ENCODE measurements at places on chromosomes 6 and 20. TPM values are rescaled to one million over a fixed set of nuclear protein-coding genes. Genes with fewer than 3 reads are reported as not detected.

- no peak for DNase-seq
Observed at GRCh38 chr20:46835418-46835817, 59.2 kb upstream of the EYA2 start.

DNA sequence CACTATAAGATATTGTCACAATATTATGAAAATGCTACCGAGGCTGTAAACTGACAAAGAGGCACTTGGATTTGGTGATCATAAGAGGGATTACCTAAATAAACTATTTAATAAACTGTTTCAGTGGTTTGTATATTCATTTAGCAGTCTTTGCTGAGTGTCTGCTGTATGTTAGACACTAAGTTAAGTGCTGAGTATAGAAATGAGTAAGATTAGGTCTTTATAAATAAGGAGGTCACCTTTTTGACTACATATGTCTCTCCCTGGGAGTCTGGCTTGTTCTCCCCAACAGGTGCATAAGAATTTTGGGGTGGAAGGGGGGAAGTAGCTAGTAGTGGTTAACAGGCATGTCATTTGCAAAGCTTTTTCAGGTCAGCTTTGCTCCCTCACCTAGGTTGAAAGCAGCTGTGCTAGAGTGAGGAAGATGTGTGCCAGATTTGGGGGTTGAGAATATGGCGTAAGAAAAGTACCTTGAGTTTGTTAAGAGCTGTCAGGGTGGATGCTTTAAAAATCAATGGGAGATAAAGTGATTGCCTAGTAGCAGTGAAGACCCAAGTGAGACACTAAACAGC lies 246.3 kb downstream of the ZFAND3 start:
- DNase-seq: no peak

DNA sequence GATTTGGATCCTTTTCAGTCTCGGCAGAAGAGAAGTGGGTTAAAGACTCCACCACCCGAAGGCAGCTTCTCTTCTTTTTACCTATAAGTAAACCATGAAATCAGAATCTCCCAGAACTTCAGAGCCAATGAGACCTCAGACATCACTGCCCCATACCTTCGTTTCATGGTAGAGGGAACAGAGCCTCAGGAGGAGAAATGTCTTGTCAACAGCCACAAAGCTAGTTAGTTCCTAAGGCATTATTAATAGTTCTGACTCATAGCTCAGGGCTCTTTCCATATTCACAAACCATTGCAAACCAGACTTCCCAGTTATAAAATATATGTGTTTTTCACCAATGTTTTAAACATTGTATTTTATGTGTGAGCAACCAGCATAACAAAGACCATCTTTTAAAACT lies 118.7 kb upstream of the RIPOR2 start:
- no peak for DNase-seq

DNA sequence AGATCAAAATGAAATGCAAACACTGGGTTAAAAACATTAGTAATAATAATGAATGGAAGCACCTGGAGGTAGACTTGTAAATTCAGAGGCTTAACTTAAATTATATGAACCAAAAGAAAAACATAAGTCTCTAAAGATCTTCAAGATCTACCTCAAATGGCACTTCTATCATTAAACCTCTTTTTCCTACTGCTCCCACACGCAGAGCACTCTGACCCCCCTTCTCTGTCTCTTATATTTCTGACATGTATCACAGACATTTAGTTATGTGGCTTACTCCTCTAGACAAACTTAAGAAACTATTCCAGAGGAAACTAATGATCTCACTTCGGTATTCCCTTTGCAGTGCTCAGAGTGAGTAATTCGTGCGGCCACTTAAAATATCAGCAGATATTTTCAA lies 1.1 kb downstream of the TBC1D32 start:
- DNase-seq: no peak

DNA sequence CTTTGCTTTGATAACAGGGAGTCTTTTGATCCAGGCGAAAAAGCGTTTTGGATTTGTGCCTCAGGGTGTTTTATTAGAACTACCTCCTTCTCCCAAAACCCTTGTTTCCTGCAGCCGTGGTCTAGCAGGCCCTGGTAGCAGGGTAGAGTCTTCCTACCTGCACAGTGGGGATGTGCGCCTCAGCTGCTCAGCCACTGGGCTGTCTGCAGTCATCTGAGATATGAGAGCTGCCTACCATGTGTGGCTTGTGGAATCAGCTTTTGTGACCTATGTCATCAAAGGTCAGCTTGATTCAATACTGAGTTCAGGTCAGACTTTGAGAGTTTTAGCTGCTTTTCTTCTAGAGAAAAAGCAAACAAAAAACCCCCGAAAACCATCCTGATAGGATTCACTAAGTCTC lies 279.5 kb downstream of the CLIC5 start:
- no peak for DNase-seq

- peak; percentile 82 for DNase-seq
Observed at GRCh38 chr20:37901654-37902503, 1.0 kb upstream of the VSTM2L start.

DNA sequence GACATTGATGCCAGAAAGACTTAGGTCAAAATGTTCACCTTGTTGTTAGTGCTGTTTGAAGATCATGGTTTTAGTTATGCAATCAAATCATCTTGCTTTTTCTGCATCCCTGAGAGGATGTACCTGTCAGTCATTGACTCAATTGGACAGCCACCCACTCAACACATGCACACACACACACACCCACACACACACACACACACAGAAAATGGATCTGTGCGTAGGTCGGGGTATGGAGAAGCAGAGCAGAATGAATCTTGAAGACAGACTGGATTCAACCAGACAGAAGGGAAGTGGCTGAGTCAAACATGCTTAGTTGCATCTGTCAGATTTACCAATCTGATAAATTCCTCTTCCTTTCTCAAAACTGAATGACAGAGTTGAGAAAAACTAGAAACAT lies 19.1 kb upstream of the ZSCAN23 start:
- DNase-seq: no peak

DNA sequence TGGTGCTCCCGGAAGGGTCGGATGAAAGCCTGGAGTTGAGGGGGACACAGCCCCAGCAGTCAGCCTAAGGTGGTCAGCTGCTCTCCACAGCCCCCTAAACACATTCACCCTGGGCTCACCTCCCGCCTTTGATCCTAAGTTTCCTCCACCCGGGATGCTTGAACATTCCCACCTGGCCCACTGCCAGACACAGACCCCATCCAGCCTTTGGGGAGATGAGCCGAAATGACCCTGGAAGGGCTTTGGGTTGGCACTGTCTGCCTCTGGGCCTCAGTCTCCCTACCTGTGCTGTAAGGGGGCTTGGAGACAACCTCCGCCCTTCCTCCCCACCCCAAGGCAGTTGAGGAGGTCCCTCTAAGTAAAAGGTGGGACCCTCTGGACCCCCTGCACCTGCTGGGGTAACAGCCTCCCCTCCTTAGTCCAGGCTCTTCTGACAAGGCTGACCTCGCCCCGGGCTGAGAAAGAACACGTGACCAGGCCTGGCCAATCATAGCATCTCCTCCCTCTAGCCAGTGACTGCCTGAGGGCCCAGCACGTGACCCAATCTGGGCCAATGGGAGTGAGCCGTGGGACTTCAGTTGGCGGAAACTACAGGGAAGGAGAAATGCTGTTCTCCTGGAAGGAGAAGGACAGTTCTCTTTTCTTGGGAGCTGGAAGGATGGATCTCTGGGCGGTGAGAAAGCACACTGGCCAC lies 16.9 kb upstream of the UBE2V1 start:
- no peak for DNase-seq

- peak; percentile 78 for DNase-seq
Observed at GRCh38 chr6:1554476-1555310, 55.0 kb upstream of the FOXC1 start.

GRCh38 chr6:36033935-36034334 lies 6.3 kb downstream of the MAPK14 start:
- DNase-seq: no peak

DNA sequence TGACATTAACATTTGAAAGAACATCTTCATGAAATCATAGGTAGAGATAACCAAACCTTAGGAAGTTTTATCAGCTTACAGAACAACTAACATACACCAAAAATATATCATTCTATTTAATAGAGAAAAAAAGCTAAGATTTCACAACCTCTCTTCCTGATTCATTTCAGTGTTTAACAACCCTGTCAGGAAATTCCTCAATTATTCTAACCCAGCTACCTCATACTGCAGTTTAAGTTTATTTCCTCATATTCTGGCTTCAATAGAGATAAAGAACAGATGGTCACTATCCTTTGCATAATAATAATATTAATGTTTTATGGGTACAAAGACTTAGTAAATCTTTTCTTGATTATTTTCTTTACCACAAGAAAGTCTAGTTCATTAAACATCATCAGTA lies 112.9 kb upstream of the HSF2 start:
- DNase-seq: no peak

GRCh38 chr6:147156799-147157382 lies 47.3 kb upstream of the STXBP5 start:
- DNase-seq: no peak

DNA sequence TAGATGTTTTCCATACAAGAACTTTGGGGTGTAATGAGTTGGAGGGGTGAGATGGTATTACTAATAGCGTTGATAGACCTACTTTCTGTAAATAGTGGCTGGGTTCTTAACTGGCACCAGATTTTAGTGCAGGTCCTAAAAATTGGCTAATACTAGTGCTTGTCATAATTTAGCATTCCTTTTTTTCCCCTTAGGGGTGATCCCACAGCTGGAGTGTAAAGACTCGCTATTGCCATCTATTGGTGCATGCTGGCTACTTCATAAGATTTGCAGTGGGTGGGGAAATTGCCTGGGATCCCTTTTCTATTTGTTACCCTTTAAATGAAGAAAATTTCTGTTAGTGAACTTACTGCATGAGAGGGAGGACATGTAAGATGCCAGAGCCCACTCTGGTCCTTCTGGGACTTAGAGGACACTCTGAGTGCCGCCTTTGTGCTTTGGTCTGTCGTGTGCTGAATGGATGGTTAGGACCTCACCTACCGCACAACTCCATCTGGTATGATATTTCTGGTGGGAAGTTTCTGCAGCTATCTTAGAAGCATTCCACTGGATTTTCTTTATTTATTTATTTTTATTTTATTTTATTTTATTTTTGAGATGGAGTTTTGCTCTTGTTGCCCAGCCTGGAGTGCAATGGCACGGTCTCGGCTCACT lies 195.5 kb downstream of the JARID2 start:
- peak; percentile 69 for DNase-seq

GRCh38 chr6:108904741-108905140 lies 56.5 kb downstream of the ARMC2 start:
- no peak for DNase-seq

RPS6KA2 gene
- total RNA-seq: 14.3 TPM

CRIP3 gene
- total RNA-seq: 21.3 TPM

ETV7 gene
- total RNA-seq: 0.11 TPM

NRN1 gene
- 0.74 TPM for total RNA-seq

Data from neural progenitor cell (in vitro differentiated cells).